ENCODE measurements at places on chromosomes 6 and 20.

DNA sequence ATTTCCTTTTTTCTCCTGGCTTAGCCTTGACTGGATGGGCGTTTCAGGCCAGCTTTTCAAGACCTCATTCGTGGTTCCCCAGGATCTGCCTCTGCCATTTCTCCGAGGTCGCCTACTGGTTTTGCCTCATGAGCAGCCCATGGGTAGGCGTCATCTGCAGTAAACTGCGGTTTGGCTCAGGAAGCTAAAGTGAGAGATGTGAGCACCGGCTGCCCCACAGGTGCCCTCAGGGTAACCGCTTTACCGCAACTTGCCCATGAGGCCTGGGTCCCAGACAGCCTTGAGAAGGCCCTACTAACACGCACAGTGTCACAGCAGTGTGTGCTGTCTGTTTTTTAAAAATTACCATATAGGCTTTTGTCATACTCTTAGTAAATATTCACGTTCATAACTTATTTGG is 53.4 kb upstream of the TBXT start:
- no peak for DNase-seq

- DNase-seq: no peak
Measured at GRCh38 chr20:9515214-9515585, 810 bp downstream of the LAMP5 start.

DNA sequence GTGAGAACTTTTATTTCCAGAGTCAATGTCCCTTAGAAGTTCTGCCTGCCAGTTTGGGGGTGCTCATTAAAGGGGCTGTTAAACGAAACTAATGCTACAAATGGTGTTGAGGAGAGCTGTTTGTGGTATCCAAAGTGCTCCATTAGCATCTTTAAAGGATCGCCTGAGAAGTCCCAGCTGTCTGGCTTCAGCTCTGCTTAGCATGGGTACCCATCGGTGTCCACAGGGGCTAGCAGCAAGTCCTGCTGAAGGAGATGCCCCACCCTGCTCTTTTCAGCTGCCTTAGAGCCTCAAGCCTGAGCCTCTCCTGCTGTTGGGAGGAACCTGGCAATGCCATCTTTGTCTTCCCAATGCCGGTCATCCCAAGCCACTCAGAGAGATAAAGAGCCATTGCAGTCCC is 111.1 kb downstream of the FOXO3 start:
- no peak for DNase-seq

- DNase-seq: no peak
Measured at GRCh38 chr6:166640342-166641043, 13.4 kb upstream of the RPS6KA2 start.

DNA sequence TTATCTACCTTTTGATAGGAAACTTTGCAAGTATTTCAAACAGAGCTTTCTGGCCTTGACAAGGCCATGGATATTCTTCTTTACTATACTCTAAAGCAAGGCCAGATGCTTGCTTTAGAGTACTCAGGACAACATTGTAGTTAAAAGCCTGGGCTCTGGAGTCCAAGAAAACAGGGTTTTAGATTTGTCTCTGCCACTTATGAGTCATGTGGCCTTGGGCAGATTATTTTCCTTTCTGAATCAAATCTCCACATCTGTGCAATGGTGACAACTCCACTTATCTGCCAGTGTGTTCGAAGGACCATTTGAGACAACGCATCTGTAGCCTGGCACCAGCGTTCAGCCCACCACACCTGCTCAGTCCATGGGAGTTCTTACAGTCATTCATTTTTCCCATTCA is 265.9 kb upstream of the RIN2 start:
- no peak for DNase-seq

DNA sequence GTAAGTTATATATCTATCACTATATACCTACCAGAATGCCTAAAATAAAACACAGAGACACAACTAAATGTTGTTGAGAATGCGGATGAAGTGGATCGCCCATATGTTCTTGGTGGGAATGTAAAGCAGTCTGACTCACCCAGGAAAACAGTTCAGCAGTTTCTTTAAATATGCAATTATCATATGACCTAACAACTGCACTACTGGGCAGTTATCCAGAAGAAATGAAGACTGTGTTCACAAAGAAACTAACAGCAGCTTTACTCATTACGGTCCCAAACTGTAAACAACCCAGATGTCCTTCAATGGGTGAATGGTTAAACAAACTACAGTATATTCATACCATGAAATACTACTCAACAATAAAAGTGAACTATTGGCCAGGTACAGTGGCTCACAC is 14.3 kb upstream of the ZC3H12D start:
- no peak for DNase-seq

Measured in vagina (tissue), 2 donors.